ENCODE measurements at places on chromosomes 2 and 18. TPM values are rescaled to one million over a fixed set of nuclear protein-coding genes. Genes with fewer than 3 reads are reported as not detected.

DNA sequence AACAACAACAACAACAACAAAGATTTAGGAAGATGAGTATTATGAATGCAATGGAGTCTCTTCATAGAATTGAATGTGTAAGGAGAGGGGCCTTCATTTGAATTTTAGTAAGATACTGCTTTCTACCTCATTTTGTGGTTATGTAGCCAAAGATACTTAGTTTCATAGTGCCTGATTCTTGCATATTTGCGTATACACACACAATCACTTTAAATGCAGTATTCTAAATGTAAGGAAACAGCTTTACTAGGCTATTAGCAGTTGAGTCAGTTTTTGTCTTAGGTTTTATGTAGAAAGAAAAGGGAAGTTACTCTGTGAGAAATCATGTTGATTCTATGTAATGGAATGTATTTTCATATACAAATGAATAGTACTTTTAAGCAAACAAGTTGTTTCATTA, 80.5 kb downstream of the HAUS1 start:
- no peak overlapping the region for H3K4me3 ChIP-seq
- H3K27ac ChIP-seq: no peak overlapping the region
- peaks cover 3% of the 10 kb centered on the region for H3K4me1 ChIP-seq
- no peak for DNase-seq
- no peaks in the 10 kb centered on the region for H3K36me3 ChIP-seq

- no peaks in the 10 kb centered on the region for H3K4me1 ChIP-seq
- no peaks in the 10 kb centered on the region for H3K27me3 ChIP-seq
- no peak overlapping the region for H3K27ac ChIP-seq
- H3K36me3 ChIP-seq: no peaks in the 10 kb centered on the region
Measured at GRCh38 chr2:207184768-207185167, 19.0 kb upstream of the KLF7 start.

CIDEA gene
- 0.58 TPM for total RNA-seq

DNA sequence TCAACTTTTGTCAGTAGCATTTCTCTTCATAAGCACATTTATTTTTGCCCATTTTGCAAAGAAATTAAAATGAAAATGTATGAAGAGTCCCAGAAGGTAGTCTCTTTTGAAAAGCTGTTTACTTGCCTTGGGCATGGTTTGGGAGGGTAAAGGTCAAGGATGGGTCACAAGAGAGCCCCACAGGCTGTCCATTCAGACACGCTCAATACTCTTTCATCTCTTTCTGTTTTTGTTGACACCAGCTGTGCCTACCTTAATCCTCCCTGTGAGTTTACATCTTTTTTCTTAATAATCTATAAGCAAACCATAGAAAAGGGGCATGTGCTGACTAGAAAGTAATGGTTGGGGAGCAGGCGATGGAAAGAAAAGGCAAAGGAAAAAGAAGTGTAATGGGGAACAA, 49.6 kb upstream of the KLF7 start:
- no peaks in the 10 kb centered on the region for H3K36me3 ChIP-seq
- H3K27ac ChIP-seq: no peak overlapping the region
- H3K27me3 ChIP-seq: no peaks in the 10 kb centered on the region

ABCG5 gene
- not detected for total RNA-seq

- H3K27ac ChIP-seq: peak overlapping the region; percentile 52
- peak overlapping the region; percentile 98 for H3K4me3 ChIP-seq
- no peak for DNase-seq
- H3K4me1 ChIP-seq: no peaks in the 10 kb centered on the region
Measured at GRCh38 chr2:101699755-101700461, 2.4 kb downstream of the MAP4K4 start.

DNA sequence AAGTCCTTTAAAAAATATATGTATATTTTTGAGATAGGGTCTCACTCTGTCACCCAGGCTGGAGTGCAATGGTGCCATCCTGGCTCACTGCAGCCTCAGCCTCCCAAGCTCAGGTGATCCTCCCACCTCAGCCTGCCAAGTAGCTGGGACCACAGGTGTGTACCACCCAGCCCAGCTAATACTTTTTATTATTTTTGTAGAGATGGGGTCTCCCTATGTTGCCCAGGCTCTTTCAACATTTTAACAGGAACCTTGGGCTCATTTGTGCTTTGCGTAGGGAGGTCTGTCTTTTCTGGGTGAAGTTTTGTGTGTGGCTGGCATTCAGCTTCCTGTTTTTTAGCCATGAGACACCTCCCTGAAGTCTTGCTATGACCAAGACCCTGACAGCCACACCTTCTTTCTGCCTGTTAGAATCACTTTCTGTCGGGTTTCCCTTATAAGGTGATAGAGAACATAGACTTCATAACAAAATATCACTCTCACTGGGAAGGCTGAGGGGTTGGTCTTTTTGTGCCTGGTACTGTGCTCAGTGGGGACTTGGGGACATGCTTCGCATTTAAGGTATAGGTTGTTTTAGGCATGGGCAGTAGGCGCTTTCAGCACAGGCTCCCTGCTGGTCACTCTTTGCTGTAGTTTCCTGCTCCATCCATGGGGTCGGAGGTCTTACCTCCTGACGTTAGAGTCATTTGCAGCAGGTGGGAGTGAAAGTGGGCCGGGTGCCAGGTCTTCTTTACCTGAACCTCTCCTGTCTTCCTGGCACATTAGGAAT, 3.4 kb downstream of the RAB31 start:
- H3K36me3 ChIP-seq: no peaks in the 10 kb centered on the region
- H3K4me1 ChIP-seq: peaks cover 3% of the 10 kb centered on the region
- H3K27me3 ChIP-seq: no peaks in the 10 kb centered on the region
- DNase-seq: no peak
- H3K4me3 ChIP-seq: no peak overlapping the region

RAB6C gene
- not detected for total RNA-seq

All from aorta (tissue), 5 donors.